Stimulated activated CD4-positive, alpha-beta T cell treated with anti-CD3 and anti-CD28 coated beads, Interleukin-1b, Interleukin-23, amount 100 ng/mL, for 48 hours (primary cell): ENCODE measurements at places on chromosomes 16 and 17.

DNA sequence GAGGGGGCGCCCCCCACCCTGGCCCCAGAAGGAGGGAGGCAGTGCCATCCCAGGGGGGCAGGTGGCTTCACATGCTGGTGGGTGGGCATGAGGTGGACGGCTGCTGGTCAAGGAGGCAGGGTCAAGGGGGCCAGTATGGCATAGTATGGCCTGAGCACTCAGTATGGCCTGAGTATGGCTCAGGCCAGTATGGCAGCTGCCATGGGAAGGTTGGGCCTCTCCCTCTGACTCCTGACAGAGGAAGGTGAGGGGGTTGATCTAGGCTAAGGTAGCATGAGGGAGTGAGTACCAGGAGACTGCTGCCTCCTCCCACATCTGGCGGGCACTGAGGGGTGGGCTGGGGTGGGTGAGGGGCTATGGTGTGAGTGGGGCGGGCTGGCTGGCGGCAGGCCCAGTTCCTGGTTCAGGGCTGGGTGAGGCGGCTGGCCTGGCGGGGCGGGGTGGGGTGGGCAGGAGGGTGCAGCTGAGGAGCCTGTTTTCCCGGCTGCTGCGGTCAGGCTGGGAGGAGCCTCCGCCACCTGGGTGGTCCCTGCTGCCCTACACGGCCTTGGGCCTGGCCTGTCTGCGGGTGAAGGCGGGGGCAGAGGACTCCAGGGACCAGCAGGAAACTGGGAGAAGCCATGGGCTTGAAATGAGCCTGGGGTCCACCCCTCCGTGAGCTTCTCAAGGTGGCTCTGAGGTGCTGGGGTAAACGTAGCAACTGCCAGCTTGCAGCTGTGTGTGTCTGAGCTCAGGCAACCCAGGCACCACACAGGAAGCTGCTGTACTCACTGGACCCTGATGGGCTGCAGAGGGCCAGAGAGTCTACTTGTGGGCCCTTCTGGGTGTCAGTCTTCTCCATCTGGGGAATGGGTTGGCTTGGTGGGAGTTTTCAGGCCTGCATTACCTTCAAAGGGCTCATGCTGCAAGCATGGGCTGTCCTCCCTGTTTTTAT, 57.0 kb downstream of the RAI1 start:
- DNase-seq, result no peak

- DNase-seq, result peak; percentile 65
Measured at GRCh38 chr17:60077672-60078519, 825 bp downstream of the HEATR6 start.

- DNase-seq, result no peak
Measured at GRCh38 chr16:55662644-55663031, 6.8 kb downstream of the SLC6A2 start.

DNA sequence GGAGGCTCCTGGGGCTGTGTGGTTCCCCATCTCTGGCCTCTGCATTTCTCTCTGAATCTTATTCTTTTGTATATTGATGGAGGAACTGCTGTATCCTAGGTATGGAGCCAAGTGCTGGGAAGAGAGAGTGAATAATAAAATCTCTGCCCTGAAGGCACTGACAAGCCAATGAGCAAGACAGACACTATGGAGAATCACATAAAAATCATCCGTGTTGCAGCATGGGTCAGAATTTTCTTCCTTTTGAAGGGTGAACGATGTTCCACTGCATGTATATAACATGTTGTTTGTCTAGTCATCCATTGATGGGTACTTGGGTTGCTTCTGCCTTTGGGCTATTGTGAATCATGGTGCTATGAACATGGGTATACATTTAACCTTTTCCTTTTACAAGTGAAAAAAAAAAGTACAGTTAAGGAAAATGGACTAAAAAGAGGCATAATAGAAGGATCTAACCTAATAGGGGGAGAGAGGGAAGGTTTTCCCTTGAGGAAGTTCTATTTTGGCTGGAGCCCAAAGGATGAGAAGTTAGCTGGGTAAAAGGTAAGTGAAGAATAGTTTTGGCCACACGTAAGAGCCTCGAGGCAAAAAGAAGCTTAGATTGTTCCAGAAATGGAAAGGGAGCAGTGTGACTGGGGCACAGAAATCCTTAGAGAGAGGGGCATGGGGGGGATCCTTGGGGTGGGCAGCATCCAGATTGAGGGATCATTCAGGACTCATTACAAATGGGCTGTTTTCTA, 32.3 kb upstream of the GNA13 start:
- DNase-seq, result no peak

DNA sequence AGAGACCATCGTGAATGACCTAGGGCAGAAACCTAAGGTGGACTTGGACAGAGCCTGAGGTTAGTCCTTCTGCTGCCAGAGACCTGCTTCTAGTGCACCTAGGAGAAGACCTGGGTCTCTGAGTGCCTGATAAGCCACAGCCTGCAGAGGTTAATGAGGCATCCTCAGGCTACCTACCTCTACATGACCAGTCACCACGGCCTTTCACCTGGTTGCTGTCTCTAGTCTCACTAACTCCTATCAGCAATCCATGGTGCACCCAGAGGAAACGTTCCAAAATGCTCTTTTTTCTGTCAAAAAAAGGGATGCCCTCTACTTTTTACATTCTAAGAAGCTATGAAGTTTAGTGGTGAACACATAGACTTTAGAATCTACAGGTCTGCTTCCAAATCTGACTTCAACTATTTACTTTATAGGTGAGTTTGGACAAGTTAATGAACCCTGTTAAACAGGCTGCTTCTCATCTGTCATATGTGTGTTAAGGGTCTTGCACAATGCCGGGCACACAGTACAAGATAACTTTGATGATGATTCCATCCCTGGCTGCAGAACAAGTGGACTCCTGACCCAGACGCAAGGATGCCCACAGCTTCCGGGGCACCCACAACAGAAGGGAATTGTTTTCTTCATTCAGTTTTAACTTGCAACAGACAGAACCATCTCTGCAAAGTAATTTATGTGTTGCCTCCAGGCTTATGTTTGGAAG, 469.9 kb upstream of the CDH5 start:
- DNase-seq, result no peak

GRCh38 chr17:33519692-33520091, 226.6 kb upstream of the ASIC2 start:
- no peak for DNase-seq

DNA sequence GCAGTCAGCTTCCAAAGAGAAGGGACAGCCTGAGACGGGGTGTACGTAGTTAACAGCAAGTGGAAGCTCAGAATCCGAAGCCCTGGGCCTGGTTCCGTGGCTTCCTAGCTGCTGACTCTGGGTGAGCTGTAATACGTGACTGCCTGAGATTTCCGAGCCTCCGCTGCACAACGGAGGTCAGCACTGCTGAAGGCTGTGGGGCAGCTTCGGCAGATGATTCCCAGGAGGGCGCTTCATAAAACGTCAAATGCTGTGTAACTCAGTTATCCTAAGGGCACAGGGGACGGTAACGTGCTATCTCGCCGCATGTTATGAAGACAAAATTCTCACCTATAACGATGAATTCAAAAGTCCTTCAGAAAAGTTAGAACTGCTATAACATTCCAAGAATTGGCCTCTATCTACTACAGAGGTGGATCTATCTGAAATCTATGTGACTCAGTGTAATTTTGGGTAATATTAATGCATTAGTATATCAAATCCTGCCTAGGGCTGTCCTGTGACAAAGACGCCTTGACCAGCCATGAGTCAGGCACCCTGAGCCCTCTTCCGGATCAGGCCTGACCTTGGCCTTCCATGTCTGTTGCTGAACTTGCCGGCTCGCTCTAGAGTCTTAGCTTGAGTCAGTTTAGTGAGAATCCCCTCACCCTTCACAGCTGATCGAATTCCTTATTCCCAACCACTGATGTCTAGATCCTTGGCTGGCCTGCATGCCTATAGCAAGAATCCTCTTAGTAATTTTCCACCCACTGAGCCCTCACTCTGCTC, 43.5 kb downstream of the MARF1 start:
- DNase-seq, result no peak

- no peak for DNase-seq
Measured at GRCh38 chr16:35626041-35626440, 2166.6 kb downstream of the TP53TG3F start.

- no peak for DNase-seq
Measured at GRCh38 chr17:5464717-5465507, 3.9 kb downstream of the DHX33 start.

DNA sequence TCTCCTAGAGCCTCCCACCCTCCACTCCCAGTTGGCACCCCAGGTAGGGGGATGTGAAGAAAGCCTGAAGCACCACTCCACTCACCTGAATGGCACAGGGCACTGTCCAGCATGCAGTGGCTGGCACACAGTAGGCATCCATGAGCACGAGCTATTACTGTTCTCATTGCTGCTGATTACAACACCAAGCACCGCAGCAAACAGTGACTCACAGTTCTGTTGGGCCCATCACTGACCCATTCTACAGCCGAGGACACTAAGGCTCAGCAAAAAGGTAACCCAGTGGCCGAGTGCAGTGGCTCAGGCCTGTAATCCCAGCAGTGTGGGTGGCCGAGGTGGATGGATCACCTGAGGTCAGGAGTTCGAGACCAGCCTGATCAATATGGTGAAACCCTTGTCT, 2.7 kb downstream of the ZSCAN10 start:
- no peak for DNase-seq

GRCh38 chr16:71250461-71251235, 20.1 kb upstream of the HYDIN start:
- no peak for DNase-seq

DNA sequence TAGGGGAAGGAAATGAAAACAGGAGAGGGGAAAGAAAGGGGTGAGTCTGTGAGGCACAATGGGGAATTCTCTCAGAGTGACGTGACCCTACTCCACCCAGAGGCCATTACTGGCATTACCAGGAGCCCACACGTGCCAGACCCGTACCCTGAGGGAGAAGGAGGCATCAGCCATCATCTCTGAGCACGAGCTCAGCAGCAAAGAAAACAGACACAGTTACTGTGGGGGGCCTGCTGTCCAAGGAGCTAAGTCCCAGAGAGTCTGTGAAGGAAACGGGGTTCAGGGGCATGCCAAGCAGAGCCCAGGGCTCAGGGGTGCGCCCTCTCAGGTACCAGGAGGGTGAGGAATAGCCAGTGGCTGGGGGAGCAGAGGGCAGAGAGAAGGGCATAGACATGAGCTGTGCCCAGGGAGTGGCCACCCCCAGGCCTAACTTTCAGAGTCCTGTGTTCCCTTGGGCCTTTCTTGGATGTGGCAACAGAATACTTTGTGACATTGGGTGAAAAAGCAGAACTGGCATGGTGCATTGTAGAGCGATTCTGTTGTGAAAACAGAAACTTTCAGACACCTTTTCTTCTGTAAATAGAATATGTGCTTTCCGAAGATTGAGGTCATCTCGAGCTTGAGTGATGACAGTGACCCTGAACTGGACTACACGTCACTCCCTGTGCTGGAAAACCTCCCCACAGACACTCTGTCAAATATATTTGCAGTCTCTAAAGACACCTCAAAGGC, 11.3 kb downstream of the TAF1C start:
- peak; percentile 62 for DNase-seq
